ENCODE measurements at places on chromosomes 1 and 21.

DNA sequence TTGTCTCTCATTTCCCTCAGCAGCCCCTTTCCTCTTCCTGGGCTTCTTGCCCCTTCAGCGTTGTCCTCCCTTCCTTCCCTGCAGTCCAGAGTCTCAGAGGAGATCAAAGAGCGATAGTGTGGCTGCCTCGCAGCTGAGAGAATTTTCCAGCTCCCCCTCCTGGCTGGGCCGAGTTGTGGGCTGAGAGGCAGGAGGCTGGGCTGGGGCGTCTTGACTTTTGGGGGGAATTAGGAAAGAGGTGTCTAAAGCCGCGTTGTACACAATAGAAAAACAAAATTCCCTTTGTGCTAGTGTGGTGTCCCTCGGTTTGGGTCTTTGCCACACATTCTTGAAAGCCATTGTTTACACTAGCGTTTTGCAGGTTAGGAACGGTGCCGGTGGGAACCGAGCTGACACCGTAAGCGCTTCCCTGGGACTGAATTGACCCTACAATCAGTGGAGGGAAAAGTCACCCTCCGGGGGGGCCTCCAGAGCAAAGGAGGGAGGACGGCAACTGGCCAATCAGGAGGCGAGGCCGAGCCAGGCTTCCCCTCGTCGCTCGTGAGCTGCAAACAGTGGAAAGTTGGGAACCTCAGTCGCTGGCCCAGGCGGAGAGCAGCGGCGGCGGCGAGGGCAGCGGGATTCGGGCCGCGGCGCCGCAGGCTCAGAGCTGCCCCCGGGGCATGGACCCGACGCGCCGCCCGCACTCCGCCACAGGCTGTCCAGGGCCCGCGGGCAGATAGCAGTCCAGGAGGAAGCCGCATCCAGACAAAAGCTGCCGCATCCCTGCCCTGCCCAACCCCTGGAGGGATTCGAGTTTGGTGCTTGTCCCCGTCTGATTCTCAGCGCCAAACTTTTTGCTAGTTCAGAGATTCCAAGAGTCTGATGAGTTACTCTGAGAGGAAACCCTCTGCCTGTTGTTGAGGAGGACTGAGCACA, at the start of gene HMCN1:
TSS of gene HMCN1 (plus strand) at position 574 of the 918 bp plus-strand sequence. CDS start 389 bp downstream, outside the sequence.
- DNase-seq = peak; percentile 37

DNA sequence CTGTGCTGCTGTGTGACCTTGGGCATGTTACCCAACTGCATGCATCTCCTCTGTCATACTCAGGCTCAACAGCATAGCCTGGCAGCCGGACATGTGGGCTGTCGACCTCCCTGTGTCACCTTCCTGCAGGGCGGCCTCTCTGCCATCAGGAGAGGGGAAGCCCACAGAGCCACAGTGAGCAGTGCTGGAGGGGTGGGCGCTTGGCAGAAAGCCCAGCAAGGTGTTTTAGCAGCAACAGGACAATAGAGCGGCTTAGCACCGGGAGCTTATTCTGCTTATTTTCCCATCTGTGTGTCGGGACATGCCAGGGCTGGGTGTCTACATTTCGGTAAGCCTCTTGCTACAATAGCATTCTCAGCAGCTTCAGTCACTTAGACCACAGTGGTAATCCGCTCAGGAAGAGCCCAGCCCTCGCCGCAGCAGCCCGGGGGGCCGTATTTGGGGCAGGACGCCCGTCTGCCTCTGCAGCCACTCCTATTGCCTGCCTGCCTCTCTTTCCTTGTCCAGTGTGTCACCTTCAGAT, 22.8 kb upstream of the CDK18 start:
- DNase-seq = no peak

- DNase-seq = no peak
These were observed 24.5 kb downstream of the CXADR start for GRCh38 chr21:17537299-17537698.

- no peak for DNase-seq
These were observed 242.3 kb downstream of the TOMM20 start for GRCh38 chr1:234886081-234886984.

- DNase-seq = no peak
These were observed 9.5 kb downstream of the MR1 start for GRCh38 chr1:181043025-181043888.

- peak; percentile 84 for DNase-seq
These were observed 71.8 kb downstream of the DISP3 start for GRCh38 chr1:11550664-11551283.

Data from progenitor cell of endocrine pancreas (in vitro differentiated cells).